Stimulated activated naive CD4-positive, alpha-beta T cell (primary cell): ENCODE measurements at places on chromosomes 6 and 20.

- DNase-seq = no peak
These were observed 132.5 kb upstream of the FOXA2 start for GRCh38 chr20:22716821-22717351.

GRCh38 chr20:57539889-57540288 lies 14.9 kb upstream of the CTCFL start:
- no peak for DNase-seq

GRCh38 chr6:108102965-108103364 lies 28.4 kb upstream of the OSTM1 start:
- no peak for DNase-seq

DNA sequence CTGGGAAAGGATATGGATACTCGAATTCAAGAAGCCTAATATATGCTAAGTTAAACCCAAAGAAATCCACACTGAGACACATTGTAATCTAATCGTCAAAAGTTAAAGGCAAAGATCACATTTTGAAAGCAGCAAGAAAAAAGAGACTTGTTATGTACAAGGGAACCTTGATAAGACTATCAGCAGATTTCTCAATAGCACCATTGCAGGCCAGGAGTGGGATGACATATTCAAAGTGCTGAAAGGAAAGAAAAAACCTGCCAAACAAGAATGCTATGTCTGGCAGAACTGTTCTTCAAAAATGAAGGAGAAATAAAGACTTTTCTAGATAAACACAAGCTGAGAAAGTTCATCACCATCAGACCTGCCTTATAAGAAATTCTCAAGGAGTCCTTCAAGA lies 75.2 kb downstream of the COL21A1 start:
- no peak for DNase-seq

DNA sequence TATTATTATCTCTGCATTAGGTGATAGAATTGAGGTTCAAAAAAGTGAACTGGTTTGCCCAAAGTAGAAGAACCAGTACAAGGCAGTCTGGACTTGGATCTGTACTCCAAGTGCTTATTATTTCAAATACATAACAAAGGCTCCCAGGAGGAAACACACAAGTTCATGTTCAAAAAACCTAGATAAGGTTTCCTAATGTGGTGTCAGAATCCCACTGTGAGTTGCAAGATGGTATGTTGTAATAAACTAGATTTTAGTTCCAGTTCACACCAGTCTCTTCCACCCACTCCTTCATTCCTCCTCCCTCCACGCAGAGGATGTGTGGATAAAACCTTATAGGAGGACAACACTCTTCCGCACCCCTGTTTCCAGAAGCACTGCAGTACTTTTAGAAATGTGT lies 42.8 kb downstream of the KIAA0319 start:
- no peak for DNase-seq
